ENCODE measurements at places on chromosomes 5 and 9.

- no peak for DNase-seq
Observed at GRCh38 chr9:88710449-88710848, 175.5 kb downstream of the NXNL2 start.

GRCh38 chr5:35125746-35126145 lies 78.0 kb upstream of the AGXT2 start:
- DNase-seq, result no peak

DNA sequence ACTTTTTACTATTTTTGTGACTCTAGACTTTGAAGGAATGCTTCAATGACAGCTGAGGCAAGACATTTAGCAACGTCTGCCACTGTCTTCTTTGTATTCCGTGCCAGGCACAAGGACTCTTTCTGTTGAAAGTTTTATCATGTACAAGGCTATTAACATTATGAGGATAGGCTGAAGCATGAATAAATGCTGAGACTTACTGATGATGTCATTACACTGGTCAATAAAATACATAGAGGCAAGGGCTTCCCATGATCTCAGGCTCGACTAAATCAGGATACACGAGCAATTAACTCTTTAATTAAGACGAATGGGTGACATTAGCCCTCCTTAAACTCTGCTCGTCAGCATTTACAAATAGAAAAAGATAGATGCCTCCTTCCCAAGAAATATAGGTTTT lies 1393.3 kb upstream of the WWC1 start:
- no peak for DNase-seq

DNA sequence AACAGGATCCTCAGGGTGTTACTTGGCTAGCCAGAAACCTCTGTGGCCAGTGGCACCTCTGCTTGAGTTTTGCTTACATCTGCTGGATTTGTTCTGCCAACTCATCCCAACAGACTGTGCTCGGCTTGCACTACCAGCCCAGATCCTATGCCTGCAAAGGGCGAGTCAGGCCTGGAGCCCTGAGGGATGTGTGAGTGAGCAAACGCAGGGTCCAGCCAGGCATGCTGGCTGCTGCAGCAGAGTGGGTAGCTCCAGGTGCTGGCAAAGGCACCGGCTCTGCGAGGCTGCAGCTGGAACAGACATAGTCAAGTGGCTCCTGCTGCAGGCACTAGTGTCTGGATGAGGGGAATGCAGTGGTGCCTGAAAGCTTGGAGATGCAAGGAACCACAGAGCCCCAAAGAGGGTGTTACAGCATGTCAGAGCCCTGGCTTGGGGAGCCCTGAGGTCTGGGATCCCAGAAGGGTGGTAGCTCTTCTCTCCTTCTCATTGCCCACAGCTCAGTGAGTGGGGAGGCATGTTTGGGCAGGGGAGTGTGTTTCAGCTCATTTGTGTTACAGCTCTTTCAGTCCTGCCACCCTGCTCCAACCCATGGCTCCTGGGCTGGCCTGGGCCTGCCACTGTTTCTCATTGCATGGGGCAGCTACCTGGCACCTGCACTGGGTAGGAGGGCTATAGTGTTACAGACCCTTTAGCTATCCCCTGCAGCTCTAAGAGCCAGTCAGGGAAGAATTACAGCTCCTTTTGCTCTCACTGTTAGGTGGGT lies 332.6 kb downstream of the TAF11L14 start:
- DNase-seq, result no peak

DNA sequence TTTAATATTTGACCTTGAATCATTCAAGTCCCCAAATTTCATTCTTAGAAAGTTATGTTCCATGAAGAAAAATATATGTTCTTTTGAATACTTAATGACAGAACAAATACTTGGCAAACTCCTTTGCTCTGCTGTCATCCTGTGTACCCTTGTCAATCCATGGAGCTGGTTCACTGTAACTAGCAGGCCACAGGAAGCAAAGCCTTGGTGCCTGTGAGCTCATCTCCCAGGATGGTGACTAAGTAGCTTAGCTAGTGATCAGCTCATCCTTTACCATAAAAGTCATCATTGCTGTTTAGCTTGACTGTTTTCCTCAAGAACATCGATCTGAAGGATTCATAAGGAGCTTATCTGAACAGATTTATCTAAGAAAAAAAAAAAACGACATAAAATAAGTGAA lies 65.4 kb downstream of the WDR41 start:
- no peak for DNase-seq

DNA sequence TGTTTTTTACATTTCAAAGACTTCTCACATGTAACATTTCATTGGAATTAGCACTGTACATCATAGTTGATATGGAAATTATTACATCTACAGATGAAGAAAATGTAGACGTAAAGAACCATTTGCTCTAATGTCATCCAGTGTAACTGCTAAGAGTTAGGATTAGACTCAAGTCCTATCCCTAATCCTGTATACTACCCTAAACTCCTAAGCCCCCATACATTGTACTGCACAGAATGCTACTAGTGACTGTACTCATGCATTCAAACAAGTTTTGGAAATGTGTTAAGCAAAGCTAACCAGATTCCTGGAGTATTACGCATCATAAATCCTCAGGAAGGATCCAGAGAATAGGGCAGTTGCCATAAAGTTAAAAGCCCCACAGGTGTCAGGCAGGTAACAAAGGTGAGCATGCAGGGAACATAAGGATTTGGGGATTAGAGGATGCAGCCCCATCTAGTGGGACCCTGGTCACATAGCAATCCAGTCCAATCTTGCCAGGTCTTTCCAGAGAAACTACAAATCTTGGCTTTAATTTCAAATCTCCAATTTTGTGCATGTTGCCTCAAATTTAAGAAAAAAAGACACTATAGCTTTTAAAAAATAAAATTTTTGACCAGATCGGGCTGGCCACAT lies 32.0 kb downstream of the HAVCR1 start:
- DNase-seq, result peak; percentile 37

DNA sequence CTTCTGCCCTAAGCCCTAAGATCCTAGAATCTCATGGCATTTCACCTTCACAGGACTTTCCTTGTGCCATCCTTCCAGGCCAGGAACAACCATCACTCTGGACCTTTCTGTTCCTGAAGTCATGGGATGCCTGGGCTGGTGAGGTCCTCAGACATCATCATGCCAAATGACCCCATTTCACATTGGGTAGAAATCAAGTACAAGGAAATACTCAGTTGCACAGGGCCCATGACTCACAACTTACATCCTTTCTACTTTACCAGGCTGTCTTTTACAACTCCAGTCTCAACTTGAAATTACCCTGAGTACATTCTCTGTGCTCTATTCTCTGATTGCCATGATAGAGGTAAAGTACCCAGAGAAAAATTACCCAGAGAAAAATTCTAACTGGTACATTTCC lies 167.1 kb downstream of the PIK3R1 start:
- no peak for DNase-seq

DNA sequence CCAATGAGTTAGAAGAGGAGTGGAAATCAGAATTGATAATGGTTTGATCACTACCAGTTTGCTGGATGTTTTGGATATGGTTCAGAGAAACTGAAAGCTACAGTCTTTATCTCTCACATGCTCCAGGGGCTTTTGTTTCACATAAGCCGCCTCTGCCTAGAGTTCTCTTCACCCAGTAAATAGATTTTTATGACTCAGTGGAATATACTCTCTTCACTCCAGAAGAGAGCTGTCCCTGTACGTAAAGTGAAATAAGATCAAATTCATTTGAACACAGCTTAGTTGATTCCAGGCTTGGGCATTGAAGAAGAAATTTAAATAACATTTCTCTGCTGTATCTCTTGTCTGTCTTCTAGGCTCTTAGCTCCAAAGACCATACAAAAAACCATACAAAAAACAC lies 184.9 kb downstream of the TRPM3 start:
- DNase-seq, result no peak

GRCh38 chr5:94577466-94578245 lies 40.7 kb downstream of the KIAA0825 start:
- DNase-seq, result no peak

DNA sequence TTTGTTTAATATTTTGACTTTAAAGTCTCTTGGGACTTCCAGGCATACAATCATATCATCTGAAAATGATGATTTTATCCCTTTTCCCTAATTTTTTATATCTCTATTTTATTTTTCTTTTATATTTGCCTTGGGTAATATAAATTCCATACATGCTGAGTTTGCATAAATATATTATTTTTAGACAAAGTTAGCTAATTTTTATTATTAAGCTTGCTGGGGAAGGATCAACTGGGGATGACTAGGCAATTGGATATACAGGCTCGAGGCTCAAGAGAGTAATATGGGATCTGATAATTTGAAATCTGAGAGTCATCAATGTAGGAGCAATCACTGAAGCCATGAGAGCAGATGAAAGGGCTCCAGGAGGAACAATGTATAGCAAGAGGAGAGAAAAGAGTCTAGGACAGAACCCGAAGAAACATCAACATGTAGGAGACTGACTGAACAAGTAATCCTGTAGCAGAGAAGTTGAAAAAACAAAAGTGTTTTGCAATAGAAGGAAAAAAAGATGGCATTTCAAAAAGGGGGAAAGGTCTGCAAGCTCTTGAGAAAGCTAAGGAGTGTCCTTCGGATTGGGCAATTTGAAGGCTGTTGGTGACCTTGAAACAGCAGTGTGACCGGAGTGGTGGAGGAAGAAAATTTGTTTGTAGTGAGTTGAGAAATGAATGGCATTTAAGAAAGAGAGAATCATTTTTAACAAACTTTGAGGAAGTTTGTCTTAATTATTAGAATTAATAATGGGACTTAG lies 17.0 kb upstream of the RHOBTB3 start:
- no peak for DNase-seq

DNA sequence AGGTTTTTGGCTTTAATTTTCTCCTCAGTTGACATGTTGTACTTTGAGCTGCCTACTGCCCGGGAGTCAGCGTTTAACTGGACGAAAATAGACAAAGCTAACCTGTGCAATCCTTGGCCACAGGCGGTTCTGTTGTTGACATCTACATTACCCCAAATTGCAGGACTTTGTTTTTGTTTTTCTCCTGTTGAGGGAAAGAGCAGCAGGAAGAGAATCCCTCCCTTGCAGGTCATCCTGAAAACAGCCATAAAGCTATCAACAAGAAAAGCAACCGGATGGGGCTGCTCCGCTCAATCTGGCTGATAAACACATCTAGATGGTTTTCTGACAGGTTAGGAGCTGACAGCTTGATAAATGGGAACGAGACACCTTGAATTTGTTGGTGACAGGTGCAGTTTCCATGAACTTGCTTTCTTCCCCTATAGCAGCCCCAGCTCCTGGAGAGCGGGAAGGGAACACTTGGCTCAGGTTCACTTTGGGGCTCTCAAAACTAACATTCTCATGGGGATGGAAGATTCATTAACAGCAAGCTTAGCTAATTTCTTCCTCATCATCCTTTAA lies 331.5 kb downstream of the SLIT3 start:
- DNase-seq, result no peak

- DNase-seq, result no peak
Observed at GRCh38 chr5:159913501-159913900, 2.8 kb upstream of the ADRA1B start.

DNA sequence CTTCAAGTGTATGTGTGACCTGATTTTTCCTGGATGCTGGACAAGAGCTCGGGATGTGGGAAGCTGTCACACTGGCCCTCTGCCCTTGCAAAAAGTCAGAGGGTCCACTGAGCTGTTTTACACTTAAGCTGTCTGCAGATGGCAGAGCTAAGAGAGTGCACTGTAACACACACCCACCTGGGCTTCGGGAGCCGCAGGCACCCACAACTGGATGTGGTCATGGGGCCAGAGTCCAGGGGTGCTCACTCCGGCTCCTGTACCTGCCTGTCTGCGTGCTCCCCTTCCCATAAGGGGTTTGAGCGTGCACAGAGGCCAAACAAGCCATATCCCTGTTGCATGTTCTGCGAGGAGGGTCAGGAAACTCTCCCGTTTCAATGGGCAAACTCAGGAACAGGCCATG lies 82.5 kb downstream of the LRRC70 start:
- no peak for DNase-seq

DNA sequence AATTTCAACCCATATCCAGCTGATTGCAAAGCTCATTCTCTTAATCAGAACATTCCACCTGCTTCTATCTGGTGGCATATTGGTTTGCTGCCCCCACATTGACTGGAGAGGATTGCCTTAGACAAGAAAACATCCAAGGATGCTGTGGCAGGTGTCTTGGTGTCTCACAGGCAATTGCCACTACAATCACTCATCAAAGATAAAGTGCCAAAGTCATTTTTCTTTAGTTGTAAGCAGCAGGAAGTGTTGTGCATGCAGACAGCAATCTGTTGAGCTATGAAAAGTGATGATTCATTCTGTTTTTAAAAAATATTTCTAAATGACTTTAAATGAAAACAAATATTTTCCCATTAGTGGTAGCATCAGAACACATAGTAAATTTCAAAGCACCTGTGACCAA lies 53.9 kb downstream of the CDH6 start:
- DNase-seq, result no peak

DNA sequence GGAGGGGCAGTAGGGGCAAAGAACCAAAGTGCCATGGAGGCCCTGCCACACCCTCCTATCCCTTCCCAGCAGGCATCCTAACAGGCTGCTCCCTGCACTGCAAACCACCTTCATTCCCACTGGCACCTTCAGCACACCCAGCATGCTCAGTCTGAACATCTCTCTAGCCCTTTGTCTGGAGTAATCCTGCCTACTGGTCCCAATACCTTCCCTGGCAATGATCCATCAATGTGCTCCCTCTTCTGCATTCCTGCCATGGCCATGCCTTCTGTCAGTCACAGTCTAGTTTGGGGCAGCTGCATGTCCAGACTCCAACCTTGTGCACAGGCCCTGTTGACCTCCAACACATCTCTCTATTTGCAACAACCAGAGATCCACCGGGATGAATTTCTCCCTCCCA lies 4.9 kb downstream of the MACROH2A1 start:
- DNase-seq, result no peak

GRCh38 chr9:74697535-74697934 lies 190.2 kb downstream of the TRPM6 start:
- DNase-seq, result no peak

- no peak for DNase-seq
Observed at GRCh38 chr5:172579403-172579990, 61.6 kb upstream of the NEURL1B start.

- DNase-seq, result no peak
Observed at GRCh38 chr5:133741818-133742355, 129.5 kb upstream of the FSTL4 start.

DNA sequence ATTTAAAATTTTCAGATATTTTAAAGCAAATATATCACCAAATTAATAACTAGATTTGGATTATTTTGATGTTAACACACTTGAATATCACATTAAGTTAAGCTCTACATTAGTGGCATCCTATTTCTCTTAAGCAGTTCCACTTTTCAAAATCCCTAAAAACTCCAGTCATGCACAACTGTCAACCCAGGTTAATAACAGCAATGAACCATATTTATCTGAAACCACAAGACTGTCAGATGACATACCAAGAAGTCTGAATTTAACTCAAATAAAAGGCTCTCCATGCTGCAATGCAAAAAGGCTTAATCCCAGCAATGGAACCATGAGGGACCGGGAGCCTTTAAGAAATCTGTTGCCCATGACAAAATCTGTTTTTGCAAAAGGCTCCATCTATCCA lies 27.5 kb downstream of the FNIP1 start:
- no peak for DNase-seq

DNA sequence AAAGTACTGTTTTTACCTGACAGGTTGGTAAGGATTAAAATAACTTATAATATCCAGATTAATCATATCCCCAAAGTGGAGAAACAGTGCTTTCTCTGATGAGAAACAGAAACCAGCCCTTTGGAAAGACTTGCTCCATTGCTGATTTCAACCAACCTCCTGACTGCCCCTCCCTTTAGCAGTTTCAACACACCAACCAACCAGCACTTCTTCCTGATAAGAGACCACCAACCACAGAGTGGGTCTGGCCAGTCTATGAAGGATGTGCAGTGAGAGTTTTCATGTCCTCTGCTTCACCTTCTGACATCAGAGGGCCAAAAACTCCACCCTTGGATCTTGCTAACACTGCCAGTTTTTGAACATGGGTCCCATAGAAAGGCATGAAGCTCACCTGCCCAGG lies 28.1 kb downstream of the RIGI start:
- no peak for DNase-seq
